ENCODE measurements at places on chromosomes 13 and 19. TPM values are rescaled to one million over a fixed set of nuclear protein-coding genes. Genes with fewer than 3 reads are reported as not detected.

SKA3 gene
- total RNA-seq, result 15.1 TPM

PLIN5 gene
- 0.64 TPM for total RNA-seq

SOX21 gene
- 3.5 TPM for total RNA-seq

NXNL1 gene
- not detected for total RNA-seq

FXYD1 gene
- not detected for total RNA-seq

DENND1C gene
- total RNA-seq, result 0.39 TPM

RNF17 gene
- total RNA-seq, result not detected

IFT88 gene
- total RNA-seq, result 12.3 TPM

TSKS gene
- not detected for total RNA-seq

MAB21L1 gene
- total RNA-seq, result not detected

ZNF440 gene
- total RNA-seq, result 12.9 TPM

WIZ gene
- 41.9 TPM for total RNA-seq

ETFB gene
- total RNA-seq, result 66.2 TPM

COG6 gene
- 24.3 TPM for total RNA-seq

ZNF331 gene
- 25.0 TPM for total RNA-seq

HPN gene
- 0.08 TPM for total RNA-seq

SERTAD3 gene
- 35.7 TPM for total RNA-seq

SH2D3A gene
- 2.2 TPM for total RNA-seq

CEACAM8 gene
- not detected for total RNA-seq

N4BP2L1 gene
- 1.8 TPM for total RNA-seq

PCDH9 gene
- 4.2 TPM for total RNA-seq

CLEC4M gene
- not detected for total RNA-seq

C1QTNF9 gene
- total RNA-seq, result not detected

IZUMO1 gene
- not detected for total RNA-seq

TMEM205 gene
- total RNA-seq, result 133 TPM

PCDH20 gene
- total RNA-seq, result 3.4 TPM

CBLC gene
- 0.80 TPM for total RNA-seq

CLEC17A gene
- total RNA-seq, result not detected

CFAP97D2 gene
- not detected for total RNA-seq

KLK14 gene
- total RNA-seq, result not detected

AMER2 gene
- total RNA-seq, result not detected

CYP4F2 gene
- 0.21 TPM for total RNA-seq

LRRC25 gene
- 0.15 TPM for total RNA-seq

GFY gene
- total RNA-seq, result not detected

SMIM44 gene
- total RNA-seq, result not detected

TYROBP gene
- not detected for total RNA-seq

CEACAM6 gene
- total RNA-seq, result 0.21 TPM

SPTBN4 gene
- 1.2 TPM for total RNA-seq

CRX gene
- not detected for total RNA-seq

EDDM13 gene
- total RNA-seq, result not detected

PRR20E gene
- total RNA-seq, result not detected

SULT2A1 gene
- 0.18 TPM for total RNA-seq

TNNI3 gene
- total RNA-seq, result 14.6 TPM

WASF3 gene
- 20.2 TPM for total RNA-seq

DACT3 gene
- total RNA-seq, result 1.0 TPM

AMH gene
- 21.9 TPM for total RNA-seq

MLLT1 gene
- 58.3 TPM for total RNA-seq

RASIP1 gene
- 0.41 TPM for total RNA-seq

CYP2A6 gene
- 0.41 TPM for total RNA-seq

ZFP28 gene
- total RNA-seq, result not detected

ERICH6B gene
- not detected for total RNA-seq

HIPK4 gene
- 0.13 TPM for total RNA-seq

SYCN gene
- 0.33 TPM for total RNA-seq

All from Panc1 (cell line).